ENCODE measurements at places on chromosomes 5 and 9.

DNA sequence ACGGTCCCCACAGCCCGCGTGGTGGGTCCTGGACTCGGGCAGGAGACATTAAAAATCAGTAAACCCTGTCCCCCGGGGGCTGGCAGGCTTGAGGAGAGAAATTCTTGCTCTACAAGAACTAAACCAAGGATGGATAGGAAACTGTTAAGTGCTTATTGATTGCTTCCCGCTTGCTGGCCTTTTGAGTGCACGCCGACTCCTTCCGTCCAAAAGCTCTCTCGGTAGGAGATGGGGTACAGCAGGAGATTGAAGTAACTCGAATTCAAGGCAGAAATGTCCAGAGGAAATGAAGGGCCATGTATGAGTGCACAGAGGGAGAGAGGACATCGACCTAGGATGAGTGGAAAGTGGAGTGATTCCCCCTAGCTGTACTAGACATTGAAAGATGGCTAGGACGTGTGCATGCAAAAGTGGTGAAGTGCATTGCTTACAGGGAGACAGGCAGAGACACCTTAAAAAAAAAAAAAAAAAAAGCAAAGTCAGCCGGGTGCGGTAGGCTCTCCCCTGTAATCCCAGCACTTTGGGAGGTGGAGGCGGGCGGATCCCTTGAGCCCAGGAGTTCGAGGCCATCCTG is 923 bp downstream of the RECK start:
- DNase-seq: peak; percentile 77

GRCh38 chr5:22577711-22578110 is 275.4 kb downstream of the CDH12 start:
- DNase-seq: no peak

DNA sequence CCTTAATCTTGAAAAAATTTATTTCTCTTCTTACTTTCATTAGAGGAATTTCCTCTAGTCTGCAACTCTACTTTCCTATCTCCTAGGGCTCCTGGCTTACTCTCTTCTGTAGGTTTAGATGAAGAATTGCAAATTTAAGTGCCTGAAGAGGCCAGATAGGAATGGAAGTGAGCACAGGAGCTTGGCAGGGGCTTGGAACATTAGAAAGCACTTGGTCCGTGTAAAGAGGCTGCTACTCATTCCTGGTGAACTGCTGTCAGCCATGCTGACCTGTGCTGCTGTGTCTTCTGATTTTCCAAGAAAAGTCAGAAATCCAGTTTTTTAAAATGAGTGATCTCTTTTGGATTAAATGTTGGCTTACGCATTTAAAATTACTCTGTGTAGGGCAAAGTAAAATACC is 210.9 kb upstream of the CLINT1 start:
- no peak for DNase-seq

- no peak for DNase-seq
Observed at GRCh38 chr5:66992547-66992946, 204.1 kb downstream of the CD180 start.

GRCh38 chr9:5388026-5388819 is 48.5 kb upstream of the RLN1 start:
- DNase-seq: no peak

GRCh38 chr5:134530301-134531077 is 5.0 kb downstream of the JADE2 start:
- DNase-seq: peak; percentile 41

GRCh38 chr9:87285183-87285850 is 212.3 kb upstream of the DAPK1 start:
- DNase-seq: no peak

DNA sequence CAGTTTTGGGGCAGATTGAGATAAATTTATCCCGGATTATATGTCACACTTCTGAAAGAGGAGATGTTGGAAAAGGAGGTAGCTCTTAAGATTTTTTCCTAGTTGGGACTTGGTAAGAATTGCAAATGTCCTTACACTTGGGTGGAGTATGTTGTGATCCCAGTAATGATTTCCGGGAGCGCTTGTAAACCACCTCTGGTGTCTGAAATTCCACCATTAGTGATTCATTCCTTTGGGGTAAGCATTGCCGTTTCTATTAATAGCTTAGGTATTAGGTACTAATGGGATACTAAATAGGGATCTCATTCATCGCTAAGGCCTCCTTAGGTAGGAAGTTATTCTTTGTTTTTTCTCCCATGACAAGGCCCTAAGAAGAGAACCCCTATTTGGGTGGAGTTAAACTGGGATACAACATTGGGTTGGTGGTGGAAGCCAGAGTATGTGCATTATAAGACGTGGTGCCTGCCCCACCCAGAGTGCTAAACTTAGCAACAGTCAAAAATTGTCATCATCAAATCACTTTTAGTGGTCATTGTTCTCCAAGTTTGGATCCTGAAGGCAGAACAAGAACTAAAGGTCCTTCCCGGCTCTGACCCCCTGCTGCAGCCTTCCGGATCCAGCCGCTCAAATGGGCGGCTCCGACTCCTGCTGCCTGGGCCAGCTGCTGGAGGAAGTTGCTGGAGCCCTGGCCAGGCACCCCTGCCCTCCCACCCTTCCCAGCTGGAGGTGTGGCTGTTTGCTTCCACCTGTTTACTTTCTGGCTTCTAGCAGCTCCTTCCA is 31.7 kb upstream of the DAB2IP start:
- no peak for DNase-seq

DNA sequence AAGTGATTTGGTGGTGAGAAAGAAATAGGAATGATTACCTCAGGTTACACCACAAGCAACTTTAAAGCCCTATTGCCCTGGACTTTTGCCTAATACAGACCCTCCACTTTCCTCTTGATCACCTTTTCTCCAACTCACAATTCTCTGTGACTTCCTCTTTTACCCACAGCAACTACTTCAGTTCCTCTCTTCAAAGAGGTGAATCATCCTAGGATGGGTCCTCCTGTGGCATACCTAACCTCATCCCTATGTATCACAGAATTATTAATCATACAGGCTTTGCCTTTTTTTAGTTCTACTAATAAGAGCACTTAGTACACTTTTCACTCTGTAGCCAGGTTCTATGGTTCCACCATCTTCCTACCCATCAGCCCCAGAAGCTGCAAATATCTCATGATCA is 19.6 kb upstream of the INSL6 start:
- DNase-seq: no peak

GRCh38 chr5:90696153-90696552 is 137.6 kb downstream of the ADGRV1 start:
- no peak for DNase-seq

DNA sequence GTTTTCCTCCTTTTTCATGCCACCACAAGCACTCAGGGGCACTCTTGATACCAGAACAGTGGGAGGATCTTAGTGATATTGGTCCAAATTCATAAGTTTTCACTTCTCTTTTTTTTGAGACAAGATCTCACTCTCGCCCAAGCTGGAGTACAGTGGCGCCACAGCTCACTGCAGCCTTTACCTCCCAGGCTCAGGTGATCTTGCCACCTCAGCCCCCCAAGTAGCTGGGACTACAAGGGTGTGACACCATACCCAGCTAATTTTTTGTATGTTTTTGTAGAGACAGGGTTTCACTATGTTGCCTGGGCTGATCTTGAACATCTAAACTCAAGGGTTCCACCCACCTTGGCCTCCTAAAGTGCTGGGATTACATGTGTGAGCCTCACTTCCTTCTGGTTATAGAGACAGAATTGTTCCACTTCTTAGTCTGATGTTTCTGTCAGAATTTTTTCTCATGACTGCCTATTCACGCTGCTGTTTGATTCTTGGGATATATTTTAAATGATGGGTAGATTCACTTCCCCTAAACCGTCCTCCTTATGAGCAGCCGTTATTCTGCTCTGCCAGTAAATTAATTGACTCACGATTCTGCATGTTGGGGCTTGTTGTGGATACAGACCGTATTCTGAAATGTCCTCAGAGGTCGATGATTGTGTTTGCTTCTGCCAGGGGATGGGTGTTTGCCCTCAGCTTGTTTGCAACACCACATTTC is 30.8 kb downstream of the MTAP start:
- no peak for DNase-seq

DNA sequence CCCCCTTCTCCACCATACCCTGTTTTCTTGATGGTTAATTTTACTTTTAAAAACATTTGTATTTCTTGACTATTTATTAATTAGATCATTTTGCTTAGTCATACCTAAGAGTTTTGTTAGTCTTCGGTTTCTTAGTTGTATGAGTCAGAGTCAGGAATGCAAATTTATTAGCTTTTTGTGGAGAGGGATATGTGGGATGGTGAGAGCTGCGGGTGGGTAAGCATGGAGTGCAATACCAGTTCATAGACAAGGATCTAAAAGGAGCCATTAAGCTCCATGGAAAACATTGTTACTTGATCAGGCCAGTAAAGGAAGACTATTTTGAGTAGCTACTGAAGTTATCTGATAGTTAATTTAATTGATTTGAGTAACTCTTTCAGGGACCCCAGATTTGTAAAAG is 77.5 kb downstream of the ZSWIM6 start:
- no peak for DNase-seq

GRCh38 chr9:91421128-91421765 is 2.4 kb downstream of the NFIL3 start:
- peak; percentile 9 for DNase-seq

- no peak for DNase-seq
Observed at GRCh38 chr9:120556775-120557174, 23.2 kb downstream of the CDK5RAP2 start.

- no peak for DNase-seq
Observed at GRCh38 chr5:44891116-44891515, 82.4 kb downstream of the MRPS30 start.

- no peak for DNase-seq
Observed at GRCh38 chr9:38250279-38251035, 142.0 kb upstream of the ALDH1B1 start.

DNA sequence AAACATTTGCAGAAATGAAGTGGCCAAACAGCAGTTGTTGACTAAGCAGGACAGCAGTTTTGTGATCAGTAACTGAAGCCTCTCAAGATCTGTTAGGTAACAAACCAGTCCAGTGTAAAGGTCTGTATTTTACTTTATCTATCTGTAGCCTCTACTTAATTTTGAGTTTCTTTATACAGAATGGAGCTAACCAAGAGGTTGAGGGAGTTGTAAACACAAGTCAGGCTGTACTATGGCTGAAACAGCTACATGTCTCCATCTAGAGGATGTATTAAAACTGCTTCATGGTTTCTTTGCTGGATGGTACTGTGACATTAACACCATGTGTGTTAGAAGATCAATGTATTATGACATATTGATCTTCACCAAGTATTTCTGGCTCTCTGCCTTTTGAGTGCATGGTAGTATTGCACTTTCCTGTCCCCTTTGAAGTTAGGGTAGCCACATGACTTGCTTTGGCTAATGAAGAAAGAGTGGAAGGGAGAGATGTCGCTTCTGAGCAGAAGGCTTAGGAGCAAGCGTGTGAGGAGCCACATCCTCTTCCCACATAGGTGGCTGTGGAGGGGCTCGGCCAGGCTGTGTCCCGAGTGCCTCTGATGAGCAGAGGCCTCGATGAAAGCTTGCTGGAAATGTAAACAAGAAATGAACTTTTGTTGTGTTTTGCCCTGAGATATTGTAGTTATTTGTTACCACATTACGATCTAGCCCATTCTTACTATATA is 105.6 kb upstream of the PCA3 start:
- no peak for DNase-seq

- no peak for DNase-seq
Observed at GRCh38 chr9:115849679-115850412, 303.7 kb upstream of the PAPPA start.
